ENCODE measurements at places on chromosomes 2 and 18. TPM values are rescaled to one million over a fixed set of nuclear protein-coding genes. Genes with fewer than 3 reads are reported as not detected.

DNA sequence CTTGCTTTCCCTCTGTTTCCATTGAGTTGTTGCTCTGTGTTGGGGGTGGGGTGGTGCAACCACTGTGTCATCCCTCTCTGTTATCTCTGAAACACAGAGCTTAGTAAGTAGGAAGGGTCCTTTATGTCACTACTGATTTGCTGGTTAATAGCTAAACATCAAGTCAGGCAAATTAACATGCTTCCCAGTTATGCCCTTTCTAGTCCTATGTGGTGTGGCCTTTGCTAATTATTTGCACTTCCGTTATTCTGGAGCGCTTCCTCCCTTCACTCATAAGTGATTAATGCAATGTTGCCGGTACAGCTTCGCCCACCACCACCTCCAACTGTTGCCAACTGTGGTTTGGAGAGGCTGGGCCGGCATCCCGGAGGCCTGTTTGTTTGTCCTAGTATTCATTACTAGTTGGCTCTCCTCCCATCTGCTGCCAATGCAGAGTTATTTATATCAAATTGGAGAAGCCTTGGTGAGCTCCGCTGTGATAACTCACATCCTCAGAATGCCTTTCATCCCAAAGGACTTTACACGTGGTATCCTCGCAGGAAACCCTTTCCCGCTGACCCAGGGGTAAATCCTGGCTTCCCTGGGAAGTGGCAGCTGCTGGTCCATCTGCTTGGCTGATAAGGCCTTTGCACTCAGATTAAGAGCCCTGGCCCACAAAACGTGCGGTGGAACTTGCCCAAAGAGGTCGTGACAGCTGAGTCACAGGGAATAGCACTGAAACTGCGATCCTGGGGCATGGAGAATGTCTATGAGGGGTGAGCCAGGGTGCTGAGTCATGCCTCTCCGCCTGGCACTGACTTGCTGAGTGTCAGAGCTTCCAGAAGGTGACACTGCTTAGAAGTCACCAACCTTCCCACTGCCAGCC is 72.0 kb upstream of the ZCCHC2 start:
- no peak for DNase-seq

DNA sequence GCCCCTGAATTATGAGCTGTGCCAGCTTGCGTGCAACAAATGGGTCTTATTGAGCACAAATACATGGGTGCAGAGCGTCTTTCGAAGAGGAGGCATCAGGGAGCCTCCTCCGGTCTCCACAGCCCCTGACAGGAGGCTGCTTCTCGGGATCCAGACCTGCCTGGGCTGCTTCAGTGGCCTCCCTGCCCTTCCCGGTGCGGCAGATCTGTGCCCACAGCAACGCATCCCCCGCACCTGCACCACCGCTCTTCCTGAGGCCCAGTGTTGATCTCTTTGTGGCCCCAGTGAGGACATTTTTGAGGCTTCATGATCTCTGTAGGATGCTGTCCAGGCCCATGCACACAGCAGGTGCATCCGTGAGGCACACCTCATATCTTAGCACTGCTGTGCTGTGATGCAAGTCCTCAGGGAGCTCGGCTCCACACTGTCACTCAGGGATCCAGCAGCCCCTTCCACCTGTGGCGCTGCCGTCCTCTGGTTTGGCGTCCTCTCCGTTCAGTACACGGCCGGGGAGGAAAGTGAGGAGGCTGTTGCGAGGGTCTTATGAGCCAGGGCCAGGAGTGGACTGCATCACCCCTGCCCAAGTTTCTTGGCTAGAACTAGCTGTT is 17.4 kb downstream of the RTP5 start:
- DNase-seq: no peak

TTN gene
- 0.18 TPM for polyA plus RNA-seq

DNA sequence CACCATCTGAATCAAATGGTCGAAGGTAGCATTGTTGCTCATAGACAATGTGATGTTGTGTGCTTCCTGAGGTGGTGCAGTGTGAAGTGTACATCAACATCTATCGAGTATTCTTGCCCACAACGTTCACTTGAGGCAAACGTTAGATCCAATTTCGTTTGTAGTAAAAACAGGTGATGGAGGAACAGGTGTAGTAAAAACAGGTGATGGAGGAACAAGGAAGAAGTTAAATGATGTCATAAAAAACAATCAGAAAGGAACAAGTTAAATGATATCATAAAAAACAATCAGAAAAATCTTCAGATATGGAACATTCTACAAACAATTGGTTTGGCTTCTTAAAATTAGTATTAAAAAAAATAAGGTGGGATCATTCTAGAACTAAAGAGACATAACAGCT is 11.3 kb downstream of the WDR7 start:
- no peak for DNase-seq

- no peak for DNase-seq
Measured at GRCh38 chr18:27062802-27063201, 122.3 kb downstream of the CHST9 start.

DNA sequence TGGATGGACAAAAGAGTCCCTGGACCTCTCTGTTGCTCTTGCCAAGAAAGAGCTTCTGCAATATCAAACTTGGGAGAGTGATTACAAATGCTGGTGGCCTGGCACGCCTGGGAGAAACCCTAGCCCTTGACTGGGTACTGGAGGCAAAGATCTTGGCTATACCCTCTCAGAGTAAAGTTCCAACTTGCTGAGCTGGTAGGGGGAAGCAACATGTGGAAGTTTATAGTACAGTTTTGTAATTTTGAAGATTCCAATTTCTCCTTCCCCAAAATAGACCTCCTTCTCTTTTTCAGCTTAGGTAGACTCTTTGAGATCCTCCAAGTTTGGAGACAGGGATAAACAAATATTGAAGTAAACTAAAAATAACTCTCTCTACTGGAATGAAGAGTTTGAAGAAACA is 645.3 kb downstream of the NR4A2 start:
- no peak for DNase-seq

GRCh38 chr18:78406743-78407465 is 572.7 kb upstream of the SALL3 start:
- no peak for DNase-seq

GRCh38 chr2:106098081-106098480 is 96.0 kb downstream of the UXS1 start:
- DNase-seq: no peak

DNA sequence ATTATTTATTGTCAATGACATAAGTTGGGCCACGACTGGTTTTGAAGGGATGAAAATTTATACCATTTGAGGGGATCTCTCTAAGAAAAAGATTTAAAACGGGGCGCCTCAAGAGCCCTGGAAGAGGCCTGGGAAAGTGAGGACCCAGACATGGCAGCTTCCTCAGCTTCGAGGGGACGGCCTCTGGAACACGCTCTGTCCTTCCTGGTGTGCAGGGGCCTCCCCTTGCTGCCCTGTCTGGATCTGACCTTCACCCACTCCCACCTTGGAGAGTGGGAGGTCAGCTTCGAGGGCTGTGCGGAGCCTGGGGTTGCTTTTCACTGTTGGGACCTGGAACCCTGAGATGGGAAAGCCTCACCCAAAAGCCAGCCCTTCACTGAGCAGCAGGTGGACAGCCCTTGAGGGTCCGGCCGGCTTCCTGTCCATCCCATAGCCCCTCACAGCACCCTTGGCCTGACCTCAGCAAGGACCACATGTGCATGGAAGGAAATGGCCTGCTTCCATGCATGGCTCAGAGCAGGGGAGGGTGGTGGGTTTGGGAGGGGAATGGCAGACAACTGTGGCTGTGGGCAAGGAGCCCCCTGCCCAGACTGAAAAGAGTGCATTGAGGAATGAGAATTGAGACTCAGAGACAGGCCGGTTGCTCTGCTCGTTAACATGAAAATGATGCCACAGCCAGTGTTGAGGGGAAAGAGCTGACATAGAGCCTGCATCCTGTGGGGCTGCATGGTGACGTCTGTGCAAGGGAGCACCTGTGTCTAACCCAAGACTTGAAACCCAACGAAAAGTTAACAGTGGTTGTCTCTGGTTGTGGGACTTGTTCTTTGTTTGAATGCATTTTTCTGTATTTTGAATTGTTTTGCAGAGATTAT is 16.3 kb downstream of the FBLN7 start:
- no peak for DNase-seq

GRCh38 chr2:146944601-146945000 is 900.2 kb upstream of the ACVR2A start:
- DNase-seq: no peak

- DNase-seq: no peak
Measured at GRCh38 chr2:121644715-121645114, 4.5 kb downstream of the CLASP1 start.

DNA sequence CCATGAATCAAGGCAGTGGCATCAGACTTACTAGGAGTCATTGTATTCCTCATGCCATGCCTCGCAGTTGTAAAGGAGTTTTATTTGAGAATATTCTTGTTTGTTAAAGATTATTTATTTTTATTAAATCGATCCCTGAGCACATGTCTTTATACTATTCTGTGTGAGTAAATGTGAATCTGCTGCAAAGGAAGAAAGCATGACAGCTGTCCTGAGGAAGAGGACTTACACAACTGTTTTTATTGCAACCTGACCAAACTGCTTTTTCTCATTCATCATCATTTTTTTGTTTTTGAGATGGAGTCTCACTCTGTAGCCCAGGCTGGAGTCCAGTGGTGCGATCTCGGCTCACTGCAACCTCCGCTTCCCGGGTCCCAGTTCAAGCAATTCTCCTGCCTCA is 34.1 kb downstream of the INO80D start:
- no peak for DNase-seq

DNA sequence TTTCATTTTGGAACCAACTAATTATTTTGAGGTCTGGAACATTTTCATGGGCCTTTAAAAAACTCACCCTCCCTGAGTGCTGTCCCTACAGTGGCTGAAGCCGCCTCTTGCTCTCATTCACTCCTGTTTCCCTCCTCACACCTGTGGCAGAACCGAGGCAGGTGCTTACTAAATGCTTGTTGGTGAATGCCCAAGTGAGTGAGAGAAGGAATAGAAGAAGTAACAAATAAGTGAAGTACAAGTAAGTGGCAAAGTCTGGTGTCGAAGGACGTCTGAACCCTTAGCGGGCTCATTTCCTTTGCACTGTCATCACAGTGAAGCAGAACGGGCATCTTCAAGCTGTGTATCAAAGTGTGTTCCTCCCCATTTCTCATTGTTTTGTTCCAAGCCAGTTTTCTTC is 135.2 kb downstream of the RHBDD1 start:
- DNase-seq: no peak

LGALSL gene
- polyA plus RNA-seq: 6.8 TPM

- DNase-seq: no peak
Measured at GRCh38 chr2:2464094-2464493, 133.0 kb upstream of the MYT1L start.

- no peak for DNase-seq
Measured at GRCh38 chr2:46568212-46569009, 89.0 kb downstream of the TMEM247 start.

DNA sequence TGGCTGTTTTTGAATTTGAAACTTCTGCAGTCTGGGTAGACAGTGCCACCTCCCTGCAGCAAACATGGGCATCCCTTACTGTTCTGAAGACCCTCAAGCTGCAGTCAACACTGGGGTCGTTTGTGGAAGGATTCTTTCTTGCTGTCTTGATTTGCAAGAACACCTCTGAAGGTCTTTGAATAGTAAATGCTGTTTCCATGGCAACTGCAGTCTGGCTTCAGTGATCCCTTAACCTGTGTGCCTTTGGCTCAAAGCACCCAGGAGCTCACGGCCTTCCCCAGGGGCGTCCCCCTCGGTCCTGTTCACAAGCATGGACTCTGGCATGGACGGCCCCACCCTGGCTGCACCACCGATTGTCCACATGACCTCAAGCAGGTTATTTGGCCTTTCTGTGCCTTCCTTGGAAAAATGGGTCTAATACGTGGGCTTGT is 38.3 kb downstream of the LRRFIP1 start:
- DNase-seq: no peak

DNA sequence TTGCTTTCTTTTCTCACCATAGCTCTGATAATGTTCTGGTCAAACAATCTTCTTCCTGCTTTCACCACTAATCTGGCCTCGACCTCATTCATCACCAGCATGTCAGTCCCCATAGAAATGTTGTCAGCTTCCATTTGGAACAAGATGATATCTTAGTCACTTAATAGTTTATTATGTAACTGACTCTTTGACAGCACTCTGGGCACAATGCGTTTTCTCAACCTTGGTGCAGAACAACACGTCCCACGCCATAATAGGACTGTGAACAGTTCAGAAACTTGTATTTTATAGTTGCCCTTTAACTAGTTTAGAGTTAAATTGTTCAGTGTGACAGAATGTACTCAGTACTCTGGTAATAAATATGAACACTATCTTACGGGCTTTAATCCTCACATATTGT is 106.0 kb downstream of the MC4R start:
- no peak for DNase-seq

ALPP gene
- polyA plus RNA-seq: not detected

TWIST2 gene
- 14.2 TPM for polyA plus RNA-seq

GRCh38 chr18:79887181-79888000 is 64.1 kb downstream of the SLC66A2 start:
- no peak for DNase-seq

GRCh38 chr2:186683341-186683740 is 10.5 kb upstream of the FAM171B start:
- DNase-seq: no peak

DNA sequence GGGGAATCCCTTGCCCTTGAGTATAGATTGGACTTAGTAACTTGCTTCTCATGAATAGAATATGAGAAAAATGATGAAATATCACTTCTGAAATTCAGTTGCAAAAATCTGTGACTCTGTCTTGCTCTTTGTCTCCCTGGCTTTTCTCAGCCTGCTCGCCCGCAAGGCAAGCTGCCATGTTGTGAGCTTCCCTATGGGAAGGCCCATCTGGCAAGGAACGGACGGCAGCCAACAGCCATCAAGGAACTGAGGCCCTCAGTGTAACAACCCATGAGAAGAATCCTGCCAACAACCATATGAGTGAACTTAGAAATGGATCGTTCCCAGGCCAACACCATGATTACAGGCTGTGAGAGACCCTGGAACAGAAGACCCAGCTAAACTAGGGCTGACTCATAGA is 58.4 kb upstream of the PGAP1 start:
- no peak for DNase-seq

C2orf78 gene
- not detected for polyA plus RNA-seq
